ENCODE measurements at places on chromosomes 4 and X.

DNA sequence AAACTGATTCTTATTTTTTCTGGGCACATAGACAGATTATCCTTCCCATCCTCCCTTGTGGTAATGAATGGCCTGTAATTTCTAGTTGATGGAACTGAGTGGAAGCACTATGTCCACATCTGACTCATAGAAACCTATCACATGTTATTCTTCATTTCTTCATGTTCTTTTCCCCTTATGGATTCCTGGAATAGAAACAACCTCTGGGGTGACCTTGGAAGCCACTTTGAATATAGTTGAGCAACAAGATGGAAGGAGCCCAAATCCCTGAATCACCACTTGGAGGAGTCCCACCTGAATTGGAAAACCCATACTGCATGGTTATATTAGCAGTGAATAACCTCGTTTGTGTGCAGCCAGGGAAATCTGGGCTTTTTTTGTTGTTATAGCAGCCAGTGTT lies 137.8 kb downstream of the MID1IP1 start:
- DNase-seq, result no peak

GRCh38 chr4:26029568-26030131 lies 115.6 kb downstream of the SMIM20 start:
- DNase-seq, result no peak

GRCh38 chrX:69100478-69100877 lies 64.8 kb downstream of the PJA1 start:
- no peak for DNase-seq

- no peak for DNase-seq
Observed at GRCh38 chr4:165367040-165367439, 11.8 kb upstream of the CPE start.

DNA sequence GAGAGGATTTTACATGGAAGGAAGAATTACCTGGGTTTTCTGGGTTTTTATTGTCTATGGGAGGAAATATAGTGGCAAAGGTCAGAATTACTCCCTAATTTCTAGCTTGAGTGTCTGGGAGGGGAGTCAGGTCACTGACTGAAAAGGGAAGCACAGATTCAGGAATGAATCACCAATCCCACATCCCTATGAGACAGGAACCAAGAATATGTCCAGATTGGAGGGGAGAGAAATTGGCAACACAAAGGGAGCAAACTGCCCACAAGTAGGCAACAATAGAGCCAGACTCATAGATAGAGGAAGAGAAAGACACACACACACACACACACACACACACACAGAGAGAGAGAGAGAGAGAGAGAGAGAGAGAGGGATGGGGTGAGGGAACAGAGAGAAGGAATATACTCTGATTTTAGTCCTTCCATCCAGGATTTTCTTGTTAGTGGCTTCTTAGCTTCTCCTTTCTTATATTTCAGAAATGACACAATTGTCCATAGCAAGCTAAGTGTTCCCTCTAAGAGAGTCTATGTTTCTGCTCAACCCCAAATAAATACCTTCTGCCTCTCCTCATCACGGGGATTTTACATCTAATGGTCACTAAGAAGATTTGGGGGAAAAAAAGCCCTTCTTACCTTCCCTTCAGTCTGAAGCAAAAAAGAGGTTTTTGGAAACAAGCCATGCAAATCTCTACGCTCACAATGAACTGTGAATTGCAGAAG lies 12.0 kb downstream of the P2RY10 start:
- DNase-seq, result no peak

DNA sequence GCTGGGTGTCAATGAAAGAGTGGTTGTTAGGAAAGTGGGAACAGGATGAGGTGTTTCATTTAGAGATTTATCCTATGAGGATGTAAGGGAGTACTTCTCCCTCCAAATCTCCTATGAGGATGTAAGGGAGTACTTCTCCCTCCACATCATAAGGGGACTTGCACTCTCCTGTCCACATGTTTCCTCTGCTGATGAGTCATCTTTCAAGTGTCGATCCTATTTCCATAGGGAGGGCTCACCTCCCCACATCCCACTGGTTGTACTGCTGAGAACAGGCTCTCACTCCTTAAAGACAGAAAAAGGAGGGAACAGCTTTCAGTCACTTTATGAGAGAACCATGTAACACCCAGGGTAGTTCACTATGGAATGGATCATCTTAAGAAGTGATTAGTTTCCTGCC lies 65.0 kb downstream of the INPP4B start:
- DNase-seq, result no peak

GRCh38 chrX:135557344-135557743 lies 36.9 kb downstream of the INTS6L start:
- DNase-seq, result no peak

DNA sequence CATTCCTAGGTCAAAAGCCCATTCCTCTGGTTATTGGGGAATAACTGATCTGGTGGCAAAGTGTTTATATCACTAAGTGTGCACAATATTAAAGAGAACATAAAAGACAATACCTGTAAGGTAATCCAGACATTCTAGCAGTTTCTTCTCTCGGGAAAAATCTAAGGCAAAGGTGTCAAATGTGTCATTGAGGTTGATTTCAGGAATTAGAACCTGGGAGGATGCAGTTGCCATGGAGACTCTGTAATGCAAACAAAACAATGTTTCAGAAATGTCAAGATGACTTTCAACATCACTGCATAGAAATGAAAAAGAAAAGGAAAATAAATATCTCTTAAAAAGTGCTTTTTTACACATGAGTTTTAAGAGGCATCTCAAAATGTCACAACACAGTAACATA lies 145.9 kb downstream of the MID1 start:
- no peak for DNase-seq

GRCh38 chr4:4316150-4316495 lies 26.1 kb downstream of the ZBTB49 start:
- DNase-seq, result no peak

- no peak for DNase-seq
Observed at GRCh38 chrX:119775517-119776238, 15.8 kb downstream of the RPL39 start.
